ENCODE measurements at places on chromosomes 3 and 15. TPM values are rescaled to one million over a fixed set of nuclear protein-coding genes. Genes with fewer than 3 reads are reported as not detected.

DNA sequence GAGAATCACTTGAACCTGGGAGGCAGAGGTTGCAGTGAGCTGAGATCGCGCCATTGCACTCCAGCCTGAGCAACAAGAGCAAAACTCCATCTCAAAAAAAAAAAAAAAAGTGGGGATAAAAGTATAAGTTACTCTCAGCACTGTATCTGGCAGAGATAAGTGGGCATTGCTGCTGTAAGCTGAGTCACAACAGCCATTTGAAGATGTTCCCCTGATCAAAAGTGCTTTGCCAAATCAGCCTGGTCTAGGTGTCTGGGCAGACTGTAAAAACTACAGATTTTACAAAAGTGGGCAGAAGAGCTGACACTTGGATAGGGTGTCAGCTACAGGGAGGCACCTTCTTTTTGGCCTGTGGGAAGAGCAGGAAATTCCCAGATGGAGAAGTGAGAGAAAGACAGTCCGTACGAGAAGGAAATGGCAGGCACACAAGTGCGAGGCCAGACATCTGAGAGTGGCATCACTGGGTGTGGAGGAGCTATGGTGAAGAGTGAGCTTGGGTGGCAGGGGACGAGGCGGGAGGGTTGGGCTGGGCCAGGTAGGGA, 78.5 kb downstream of the TRAK1 start:
- peaks cover 26% of the 10 kb centered on the region for H3K4me1 ChIP-seq
- H3K27ac ChIP-seq: no peak overlapping the region
- DNase-seq: no peak
- no peaks in the 10 kb centered on the region for H3K36me3 ChIP-seq
- H3K4me3 ChIP-seq: no peak overlapping the region
- no peaks in the 10 kb centered on the region for H3K27me3 ChIP-seq

ANKRD34C gene
- total RNA-seq: not detected

DNASE1L3 gene
- total RNA-seq: not detected

DNA sequence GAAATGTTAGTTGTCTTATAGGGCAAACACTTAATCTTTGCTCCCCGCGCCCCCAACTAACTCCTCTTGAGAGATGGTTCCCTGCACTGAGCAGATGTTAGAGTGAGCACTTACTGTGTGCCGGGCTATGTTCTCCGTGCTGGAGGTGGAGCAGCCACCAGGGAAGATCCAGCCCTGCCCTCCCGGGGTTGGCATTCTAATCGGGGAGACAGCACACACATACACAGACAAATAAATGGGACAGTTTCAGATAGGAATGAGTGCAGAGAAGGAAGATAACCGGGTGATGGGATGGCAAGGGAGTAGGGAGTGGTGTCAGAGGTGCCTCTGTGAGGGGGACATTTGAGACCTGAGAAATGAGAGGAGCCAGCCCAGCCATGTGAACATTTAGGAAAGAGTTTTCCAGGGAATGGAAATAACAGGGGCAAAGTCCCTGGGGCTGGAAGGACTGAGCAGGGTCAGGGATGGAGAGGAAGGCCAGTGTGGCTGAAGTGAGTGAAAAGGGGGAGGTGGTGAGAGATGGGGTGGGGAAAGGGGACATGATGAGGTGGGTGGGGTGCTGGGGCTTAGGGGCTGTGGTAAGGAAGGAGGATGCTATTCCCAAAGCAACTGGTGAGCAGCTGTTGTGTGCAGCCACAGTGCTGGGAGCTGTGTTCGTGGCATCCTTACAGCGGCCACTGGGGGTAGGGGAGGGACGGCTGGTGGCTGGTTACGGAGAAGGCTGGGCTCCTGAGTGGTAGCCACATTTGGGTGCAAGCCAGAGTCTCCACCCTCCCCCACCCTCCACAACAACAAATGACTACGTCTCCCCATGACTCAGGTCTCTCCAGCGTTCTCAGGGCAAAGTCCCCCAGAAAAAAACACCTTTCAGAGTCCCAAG, 15.4 kb upstream of the FGD5 start:
- H3K27ac ChIP-seq: no peak overlapping the region
- peaks cover 14% of the 10 kb centered on the region for H3K4me1 ChIP-seq
- no peak overlapping the region for H3K4me3 ChIP-seq
- H3K27me3 ChIP-seq: peaks cover 28% of the 10 kb centered on the region
- no peaks in the 10 kb centered on the region for H3K36me3 ChIP-seq

- H3K36me3 ChIP-seq: peaks cover 22% of the 10 kb centered on the region
- no peak for DNase-seq
- H3K4me3 ChIP-seq: no peak overlapping the region
- H3K4me1 ChIP-seq: no peaks in the 10 kb centered on the region
These were observed 192.3 kb downstream of the ATP8B4 start for GRCh38 chr15:49926740-49927139.

ISY1 gene
- 73.8 TPM for total RNA-seq

MKRN3 gene
- 1.5 TPM for total RNA-seq

BOC gene
- 1.9 TPM for total RNA-seq

CD80 gene
- 13.0 TPM for total RNA-seq

- H3K27me3 ChIP-seq: no peaks in the 10 kb centered on the region
- H3K4me1 ChIP-seq: no peaks in the 10 kb centered on the region
- no peak for DNase-seq
- no peak overlapping the region for H3K27ac ChIP-seq
- H3K36me3 ChIP-seq: no peaks in the 10 kb centered on the region
These were observed 215.8 kb downstream of the DPH6 start for GRCh38 chr15:35330048-35330695.

CNTN3 gene
- total RNA-seq: not detected

DNA sequence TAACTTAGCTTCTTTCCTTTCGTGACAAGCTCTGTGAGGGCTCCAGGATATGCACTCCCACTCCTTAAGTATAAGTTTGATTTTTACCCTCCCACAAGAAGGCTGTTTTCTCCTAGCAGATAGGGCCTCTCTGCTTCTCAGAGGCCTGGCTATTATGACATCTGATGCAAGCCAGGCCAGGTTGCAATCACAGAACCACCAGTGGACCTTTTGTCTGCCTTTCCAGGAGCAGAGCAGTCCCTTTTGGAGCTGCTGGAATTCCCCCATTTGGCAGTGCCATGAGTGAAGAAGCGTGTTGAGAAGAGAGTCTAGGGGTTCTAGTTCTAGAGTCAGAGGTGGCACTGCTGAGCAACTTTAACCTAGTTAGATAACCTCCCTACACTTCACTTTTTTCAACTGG, 1004.3 kb upstream of the SEMA6D start:
- H3K27me3 ChIP-seq: no peaks in the 10 kb centered on the region
- no peak overlapping the region for H3K27ac ChIP-seq
- no peak for DNase-seq
- no peak overlapping the region for H3K4me3 ChIP-seq

DNA sequence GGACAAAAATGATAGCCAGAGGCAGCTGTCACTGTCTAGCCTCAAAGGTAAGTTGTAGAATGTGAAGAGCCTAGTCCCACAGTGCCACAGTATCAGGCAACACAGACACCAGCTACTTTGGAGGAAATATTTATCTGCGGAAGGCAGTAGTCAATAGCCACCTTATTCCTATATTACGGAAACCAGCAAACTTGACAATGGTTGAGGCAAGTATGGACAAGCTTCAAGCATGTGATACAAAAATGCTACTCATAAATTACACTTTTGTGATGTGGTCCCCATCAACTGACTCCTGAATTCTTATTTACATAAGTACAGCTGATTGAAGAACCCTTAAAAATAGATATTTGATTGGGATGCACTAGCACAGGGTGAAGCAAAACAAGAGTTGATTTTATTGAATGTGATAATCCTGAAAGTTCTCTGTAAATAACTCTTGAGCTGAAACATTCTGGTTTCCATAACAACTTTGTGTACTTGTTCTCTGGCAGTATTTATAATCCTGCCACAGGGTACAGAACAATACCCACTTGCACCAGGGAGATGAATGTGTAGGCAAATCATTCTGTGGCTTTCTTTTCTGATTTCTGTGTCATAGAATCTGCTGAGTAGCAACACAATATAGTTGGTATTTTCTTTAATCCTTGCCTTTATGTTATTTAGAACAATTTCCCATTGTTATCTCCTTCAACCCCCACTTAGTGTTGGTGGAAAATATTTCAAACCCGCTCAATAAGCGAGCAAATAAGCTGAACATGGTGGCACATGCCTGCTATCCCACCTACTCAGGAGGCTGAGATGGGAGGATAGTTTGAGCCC, at the start of gene ANKUB1:
Gene ANKUB1 (minus strand): TSS at position 103 of the 819 bp plus-strand sequence. CDS start 188 bp downstream, outside the sequence.
- H3K27ac ChIP-seq: no peak within 1 kb of the TSS
- peaks cover 37% of the 10 kb centered on the region for H3K27me3 ChIP-seq
- no peak for DNase-seq
- H3K4me1 ChIP-seq: no peaks in the 10 kb centered on the region
- H3K4me3 ChIP-seq: no peak within 1 kb of the TSS

- H3K36me3 ChIP-seq: peaks cover 23% of the 10 kb centered on the region
- no peaks in the 10 kb centered on the region for H3K27me3 ChIP-seq
- H3K27ac ChIP-seq: no peak overlapping the region
These were observed 5.7 kb downstream of the APH1B start for GRCh38 chr15:63283126-63283525.

- H3K4me3 ChIP-seq: no peak overlapping the region
- H3K27me3 ChIP-seq: peaks cover 18% of the 10 kb centered on the region
- H3K36me3 ChIP-seq: no peaks in the 10 kb centered on the region
- no peak overlapping the region for H3K27ac ChIP-seq
- DNase-seq: no peak
These were observed 18.5 kb upstream of the CMTM8 start for GRCh38 chr3:32220006-32220405.

- H3K27me3 ChIP-seq: peaks cover 34% of the 10 kb centered on the region
- no peaks in the 10 kb centered on the region for H3K4me1 ChIP-seq
- DNase-seq: no peak
These were observed 12.4 kb downstream of the HES1 start for GRCh38 chr3:194148383-194148782.

DNA sequence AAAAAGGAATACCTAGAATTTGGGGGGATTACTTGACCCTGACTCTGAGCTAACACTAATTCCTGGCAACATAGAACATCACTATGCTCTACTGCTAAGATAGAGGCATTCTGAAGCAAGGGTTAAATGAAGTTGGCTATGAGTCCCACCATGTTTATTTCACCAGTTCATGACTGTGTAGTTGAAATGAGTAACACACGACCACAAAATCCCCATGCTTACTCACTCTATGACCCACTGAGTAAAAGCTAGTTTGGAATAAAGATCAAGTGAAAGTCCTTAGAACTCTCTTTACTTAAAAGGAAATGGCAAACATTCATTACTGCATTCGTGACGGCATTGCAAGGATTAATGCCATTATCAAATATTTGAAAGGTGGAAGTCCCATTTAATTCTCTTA, 47.4 kb downstream of the MRPL46 start:
- no peak overlapping the region for H3K4me3 ChIP-seq
- H3K27me3 ChIP-seq: peaks cover 25% of the 10 kb centered on the region
- no peak overlapping the region for H3K27ac ChIP-seq
- no peaks in the 10 kb centered on the region for H3K36me3 ChIP-seq
- no peak for DNase-seq

ROPN1B gene
- not detected for total RNA-seq

GATA2 gene
- not detected for total RNA-seq

DNA sequence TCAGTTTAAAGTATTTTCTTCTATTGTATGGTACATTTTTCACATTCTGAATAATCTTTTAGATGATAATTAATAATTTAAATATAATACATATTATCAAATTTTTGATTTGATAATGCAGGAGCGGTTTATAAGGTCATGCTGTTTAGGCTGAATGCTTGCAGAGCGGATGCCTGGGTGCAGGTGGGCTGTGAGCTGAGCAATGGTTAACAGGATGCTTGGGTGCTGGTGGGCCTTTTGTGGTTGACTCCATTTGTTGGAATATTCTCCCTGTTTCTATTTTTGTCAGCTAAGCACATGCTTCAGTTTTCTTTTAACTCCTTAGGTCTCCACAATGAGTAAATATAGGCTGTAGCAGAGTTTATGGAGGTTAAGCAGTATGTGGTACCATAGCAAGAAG, 1549.3 kb downstream of the OTOL1 start:
- no peak overlapping the region for H3K4me3 ChIP-seq
- no peaks in the 10 kb centered on the region for H3K36me3 ChIP-seq
- no peak overlapping the region for H3K27ac ChIP-seq
- no peak for DNase-seq

MUC4 gene
- total RNA-seq: 0.90 TPM

DMXL2 gene
- 3.4 TPM for total RNA-seq

DNA sequence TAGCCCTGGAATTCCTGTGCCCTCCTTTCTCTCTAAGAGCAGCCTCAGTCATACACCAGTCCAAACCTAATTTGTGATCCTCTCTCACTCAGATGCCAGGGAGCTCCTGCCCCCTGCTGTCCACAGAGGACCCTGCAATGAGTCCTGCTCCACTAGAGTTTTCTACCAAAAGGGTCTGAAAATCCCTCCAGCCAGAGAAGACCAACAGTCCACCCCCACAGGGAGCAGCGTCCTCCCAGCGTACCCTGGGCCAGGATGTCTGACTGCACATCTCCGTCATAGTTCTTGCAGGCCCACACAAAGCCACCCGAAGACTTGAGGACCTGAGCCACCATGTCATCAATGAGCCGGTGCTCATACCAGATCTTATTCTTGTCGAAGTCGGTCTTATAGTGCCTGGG, 15.4 kb downstream of the IDH2 start:
- H3K4me1 ChIP-seq: peaks cover 8% of the 10 kb centered on the region
- peak overlapping the region; percentile 51 for H3K27ac ChIP-seq
- no peaks in the 10 kb centered on the region for H3K27me3 ChIP-seq
- no peak overlapping the region for H3K4me3 ChIP-seq

SLTM gene
- 127 TPM for total RNA-seq

RAD51 gene
- 67.5 TPM for total RNA-seq

DNA sequence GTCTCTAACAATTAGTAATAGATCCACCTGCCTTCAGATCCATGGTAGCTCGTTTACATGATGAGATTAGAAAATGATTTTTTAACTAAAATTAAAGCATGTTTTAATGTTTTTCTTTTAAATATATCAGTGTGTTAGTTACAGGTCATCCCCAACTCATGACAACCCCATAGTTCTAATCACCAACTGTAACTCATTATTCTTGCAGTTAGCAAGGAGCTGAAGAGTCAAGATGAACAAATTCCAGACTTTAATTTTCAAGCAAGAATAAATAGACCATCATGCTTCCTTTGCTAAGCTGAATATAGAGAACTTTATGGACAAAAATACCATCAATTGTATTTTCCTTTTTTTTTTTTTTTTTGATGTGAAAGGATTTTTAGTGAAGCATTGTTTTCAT, 101.1 kb downstream of the TOP2B start:
- H3K4me3 ChIP-seq: no peak overlapping the region
- H3K27me3 ChIP-seq: peaks cover 4% of the 10 kb centered on the region
- no peak overlapping the region for H3K27ac ChIP-seq
- H3K4me1 ChIP-seq: no peaks in the 10 kb centered on the region

- H3K36me3 ChIP-seq: no peaks in the 10 kb centered on the region
- no peaks in the 10 kb centered on the region for H3K4me1 ChIP-seq
- no peak for DNase-seq
- H3K4me3 ChIP-seq: no peak overlapping the region
- no peak overlapping the region for H3K27ac ChIP-seq
These were observed 40.0 kb downstream of the TRH start for GRCh38 chr3:130014526-130014925.

- no peak overlapping the region for H3K4me3 ChIP-seq
- H3K27me3 ChIP-seq: peaks cover 65% of the 10 kb centered on the region
- H3K36me3 ChIP-seq: no peaks in the 10 kb centered on the region
- no peaks in the 10 kb centered on the region for H3K4me1 ChIP-seq
- H3K27ac ChIP-seq: no peak overlapping the region
These were observed 749 bp downstream of the ITGA11 start for GRCh38 chr15:68431037-68431791.

GRCh38 chr3:9863058-9863772, 16.8 kb downstream of the CIDEC start:
- DNase-seq: no peak
- peaks cover 3% of the 10 kb centered on the region for H3K4me1 ChIP-seq
- H3K36me3 ChIP-seq: no peaks in the 10 kb centered on the region
- no peak overlapping the region for H3K4me3 ChIP-seq

- H3K4me3 ChIP-seq: no peak overlapping the region
- H3K4me1 ChIP-seq: no peaks in the 10 kb centered on the region
- DNase-seq: no peak
- H3K36me3 ChIP-seq: no peaks in the 10 kb centered on the region
- H3K27me3 ChIP-seq: no peaks in the 10 kb centered on the region
- H3K27ac ChIP-seq: no peak overlapping the region
These were observed 1149.3 kb downstream of the NSUN3 start for GRCh38 chr3:95212117-95212516.
